ENCODE measurements at places on chromosomes 1 and 21.

DNA sequence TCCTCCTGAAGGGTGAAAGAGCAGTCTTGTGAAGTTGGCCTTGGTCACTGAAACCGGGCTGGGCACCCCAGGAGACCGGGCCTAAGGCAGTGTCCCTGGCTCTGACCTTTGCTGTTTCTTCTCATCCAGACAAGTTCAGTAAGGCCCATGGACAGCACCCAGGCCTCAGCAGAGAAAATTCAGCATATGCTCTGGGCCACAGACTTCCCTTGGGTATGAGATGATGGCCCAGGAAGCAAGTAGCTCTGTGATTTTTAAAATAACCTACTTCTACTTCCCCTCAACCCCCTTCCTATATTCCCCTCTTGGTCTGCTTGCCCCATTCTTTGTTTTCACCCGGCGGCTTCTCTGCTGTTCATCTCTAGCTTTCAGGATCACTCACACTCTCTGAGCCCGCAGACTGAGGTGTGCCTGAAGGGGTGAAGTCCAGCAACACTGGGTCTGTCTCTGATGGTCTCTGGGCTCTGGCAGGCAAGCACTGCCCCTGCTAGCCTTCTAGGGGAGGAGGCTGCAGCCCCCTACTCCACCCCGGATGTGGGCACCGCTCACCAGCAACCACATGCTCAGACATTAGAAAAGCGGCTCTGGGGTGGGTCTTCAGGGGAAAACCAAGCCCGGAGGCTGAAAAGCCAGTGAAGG, 2.9 kb upstream of the GPR25 start:
- no peak for DNase-seq

- DNase-seq: no peak
These were observed 18.1 kb upstream of the AK5 start for GRCh38 chr1:77263708-77264107.

- DNase-seq: no peak
These were observed 26.5 kb downstream of the CAP1 start for GRCh38 chr1:40067023-40067422.

GRCh38 chr21:38538353-38538752, 40.1 kb upstream of the ERG start:
- DNase-seq: no peak

GRCh38 chr1:9589144-9589718, 520 bp downstream of the TMEM201 start:
- no peak for DNase-seq
